Brain (organoid and tissue), 16 donors: ENCODE measurements at places on chromosomes 11 and 22. TPM values are rescaled to one million over a fixed set of nuclear protein-coding genes. Genes with fewer than 3 reads are reported as not detected.
A peak's percentile ranks its signal among the peaks of the same experiment; 100 is the strongest.

- DNase-seq, result no peak
These were observed 11.9 kb downstream of the C22orf31 start for GRCh38 chr22:29049655-29050263.

GRCh38 chr11:3201677-3202181 is 16.9 kb downstream of the MRGPRG start:
- no peak for DNase-seq

DNA sequence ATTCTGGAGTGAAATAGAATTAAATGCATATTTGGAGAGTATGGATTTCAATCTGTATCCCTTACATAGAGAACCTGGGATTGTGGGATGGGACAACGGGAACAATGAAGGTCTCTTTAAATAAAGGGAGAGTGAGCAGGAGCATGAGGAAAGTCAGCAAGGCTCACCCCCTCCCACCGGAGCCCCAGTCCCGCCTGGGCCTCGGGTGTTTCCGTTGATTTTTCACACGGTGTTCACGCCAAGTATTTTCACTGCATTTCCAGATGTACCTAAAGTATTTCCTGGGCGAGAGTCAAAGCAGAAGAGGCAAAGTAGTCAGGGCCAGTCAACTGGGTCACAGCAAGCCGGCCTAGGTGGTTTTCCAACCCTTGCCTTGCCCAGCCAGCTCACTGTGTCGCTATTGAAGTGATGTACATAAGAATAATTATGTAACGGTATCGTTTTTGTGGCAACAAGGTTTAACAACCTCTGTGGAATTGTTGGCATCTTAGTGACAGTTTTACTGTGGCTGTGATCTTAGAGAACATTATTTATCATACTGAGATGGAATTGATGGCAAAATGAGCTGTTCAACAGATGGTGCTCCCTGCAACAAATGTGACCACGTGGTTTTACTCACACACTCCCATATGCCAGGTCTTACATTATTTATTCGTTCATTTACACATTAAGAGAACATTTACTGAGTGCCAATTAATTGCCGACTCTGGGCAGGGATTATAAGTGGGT is 177.3 kb downstream of the ADAMTS15 start:
- no peak for DNase-seq

DNA sequence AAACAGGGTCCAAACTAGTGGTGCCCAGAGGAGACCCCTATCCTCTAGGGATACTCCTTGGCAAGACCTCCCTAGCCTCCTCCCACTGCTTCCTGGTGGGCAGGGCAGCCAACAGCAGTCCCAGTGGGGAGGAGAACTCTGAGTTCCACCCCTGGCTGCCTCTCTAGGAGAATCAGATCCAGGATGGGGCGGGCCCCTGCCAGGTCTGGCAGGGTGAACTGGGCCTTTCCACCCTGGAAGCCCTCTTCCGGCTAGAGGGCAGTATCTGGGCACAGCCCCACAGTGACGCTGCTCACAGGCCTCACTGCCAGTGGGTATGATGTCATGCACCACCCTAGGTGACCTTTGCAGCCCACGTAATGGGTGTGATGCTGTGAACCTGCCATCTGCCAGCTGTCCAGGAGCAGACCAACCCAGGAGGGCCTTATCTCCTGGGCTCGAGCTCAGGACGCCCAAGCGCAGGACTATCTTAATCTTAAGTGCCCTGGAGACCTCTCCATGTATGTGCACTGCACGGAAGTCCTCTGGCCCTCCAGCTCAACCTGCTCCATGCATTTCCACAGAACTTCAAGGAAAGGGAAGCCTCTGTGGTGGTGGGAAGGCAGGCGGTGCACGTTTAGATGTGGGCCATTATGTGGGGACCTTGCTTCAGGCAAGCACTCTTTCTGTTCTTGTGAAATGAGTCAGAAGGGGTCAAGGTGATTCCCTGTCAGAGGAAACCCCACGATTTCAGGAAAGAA is 31.8 kb upstream of the FCHSD2 start:
- DNase-seq, result no peak

DNA sequence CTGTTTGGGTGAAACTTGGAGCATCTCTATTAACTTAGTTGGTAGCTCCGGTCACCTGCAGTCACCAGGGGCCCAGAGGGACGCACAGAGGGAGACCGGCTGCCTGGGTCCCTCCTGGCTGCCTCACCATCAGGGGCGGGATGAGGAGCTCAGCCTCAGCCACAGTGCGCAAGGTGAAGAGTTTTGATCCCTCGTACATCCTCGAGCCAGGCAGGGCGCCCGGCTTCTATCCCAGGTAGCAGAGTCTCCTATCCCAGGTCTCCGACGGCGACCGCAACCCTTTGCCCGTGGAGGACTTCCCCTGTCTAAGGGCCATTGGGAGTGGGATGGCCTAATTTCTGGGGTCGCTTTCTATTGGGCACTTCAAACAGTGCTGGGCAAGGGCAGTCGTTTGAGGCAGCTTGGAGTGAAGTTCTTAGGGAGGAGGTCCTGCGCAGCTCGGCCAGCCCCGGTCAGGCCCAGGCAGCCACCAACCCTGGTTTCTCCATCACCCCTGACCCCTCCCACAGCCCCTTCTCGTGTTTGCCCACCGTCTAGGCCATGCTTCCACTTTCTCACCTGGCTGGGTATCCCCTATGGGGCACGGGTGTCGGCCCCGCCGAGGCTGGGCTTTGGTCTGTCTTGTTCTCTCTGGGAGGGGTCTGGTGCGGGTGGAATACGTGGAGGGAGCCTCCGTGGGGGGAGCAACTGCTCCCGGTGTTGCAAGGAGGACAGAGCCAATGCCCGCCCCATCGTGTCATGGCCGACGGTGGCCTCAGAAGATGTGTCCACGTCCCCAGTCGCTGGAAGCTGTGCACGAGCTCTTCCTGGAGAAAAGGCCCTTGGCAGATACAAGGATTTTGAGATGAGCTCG is 3.6 kb upstream of the MRGPRG start:
- no peak for DNase-seq

DNA sequence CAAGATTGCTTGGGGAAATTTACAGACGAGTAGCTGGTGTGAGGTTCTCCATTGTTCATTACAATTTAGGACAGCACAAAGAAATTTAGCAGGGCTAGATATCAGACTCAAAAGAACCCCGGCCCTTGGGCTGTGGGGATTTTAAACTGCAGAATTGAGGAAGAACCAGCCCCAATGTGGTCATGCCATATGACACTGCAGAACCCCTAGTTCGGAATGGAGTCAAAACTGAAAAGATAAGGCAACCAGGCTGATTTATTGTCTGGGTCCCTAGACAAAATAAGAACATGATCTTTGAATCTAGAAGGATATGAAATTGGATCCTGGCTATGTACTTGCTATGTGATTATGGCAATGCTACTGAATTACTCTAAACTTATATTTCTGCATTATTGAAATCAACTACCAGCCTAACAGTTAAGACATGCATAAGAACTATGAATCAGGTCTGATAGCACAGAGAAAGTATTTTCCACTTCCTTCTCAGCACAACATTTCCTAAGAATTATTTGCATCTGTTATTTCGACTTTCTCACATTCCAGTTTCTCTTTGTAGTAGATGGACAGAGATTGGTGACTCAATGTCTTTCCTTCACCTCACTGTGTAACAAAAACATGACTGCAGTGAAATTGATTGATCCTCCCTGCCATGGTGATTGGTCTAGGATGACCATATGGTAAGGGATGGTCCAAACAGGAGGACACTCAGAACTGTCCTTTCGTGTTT is 13.2 kb downstream of the MMP3 start:
- no peak for DNase-seq

DNA sequence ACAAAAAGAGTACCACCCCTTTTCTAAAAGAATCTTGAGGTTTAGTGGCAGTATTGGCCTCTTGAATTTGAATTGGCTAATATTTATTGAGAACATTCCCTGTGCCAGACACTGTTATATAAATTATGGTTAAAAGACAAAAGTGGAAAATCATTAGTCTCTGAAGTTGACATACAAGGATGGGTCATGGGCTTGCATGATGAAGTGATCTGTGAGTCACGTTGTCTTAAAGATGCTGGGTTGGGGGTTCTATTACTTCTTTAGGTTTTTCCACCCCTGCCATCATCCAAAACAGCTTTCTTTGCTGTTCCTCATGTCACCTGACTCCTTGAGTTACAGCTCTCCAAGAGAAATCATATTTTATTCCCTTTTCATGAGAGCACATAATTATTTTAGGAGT is 85.0 kb downstream of the CD44 start:
- no peak for DNase-seq

- peak; percentile 87 for DNase-seq
These were observed 41.1 kb downstream of the DIXDC1 start for GRCh38 chr11:111978028-111978771.

- DNase-seq, result no peak
These were observed 4.7 kb upstream of the ZNF74 start for GRCh38 chr22:20389288-20389687.

DNA sequence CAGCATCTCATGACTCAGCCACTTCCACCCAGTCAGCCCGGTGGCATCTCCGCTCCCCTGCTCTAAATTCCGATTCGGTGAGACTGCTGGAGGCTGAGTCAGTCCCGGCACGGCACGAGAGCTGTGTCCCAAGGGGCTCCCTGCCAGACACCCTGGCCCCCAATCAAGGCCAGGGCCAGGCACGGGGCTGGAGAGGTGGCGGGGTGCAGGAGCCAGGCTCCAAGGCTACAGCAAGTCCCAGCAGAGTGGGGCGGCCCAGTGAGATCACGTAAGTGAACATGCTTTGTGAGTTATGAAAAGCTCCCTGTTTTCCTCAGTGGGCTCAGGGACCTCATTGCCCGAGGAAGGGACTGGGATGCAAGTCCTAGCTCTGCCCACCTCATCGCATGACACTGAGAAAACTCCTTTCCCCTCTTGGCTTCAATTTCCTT is 3.0 kb downstream of the C11orf68 start:
- no peak for DNase-seq

DNA sequence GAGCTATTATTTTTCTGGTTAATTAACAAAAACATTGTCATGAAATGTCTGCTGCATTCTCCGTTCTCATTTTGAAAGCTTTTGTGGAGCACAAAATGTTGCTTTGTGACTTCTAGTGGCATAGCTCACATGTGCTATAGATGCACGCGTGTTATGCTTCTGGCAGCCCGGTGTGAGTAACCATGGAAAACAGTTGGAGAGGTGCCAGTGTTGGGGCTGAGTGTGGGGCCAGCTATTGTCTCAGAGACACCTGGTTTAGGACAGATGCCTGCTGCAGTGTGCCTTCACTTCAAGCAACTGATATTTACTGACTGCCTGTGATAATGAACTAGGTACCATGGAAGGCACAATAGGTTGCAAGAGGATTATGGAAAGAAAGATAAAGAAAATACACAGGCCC is 760.6 kb downstream of the NTM start:
- DNase-seq, result peak; percentile 63

OR2D2 gene
- polyA plus RNA-seq, result not detected

SERPING1 gene
- 43.4 TPM for polyA plus RNA-seq

GLYAT gene
- not detected for polyA plus RNA-seq
